ENCODE measurements at places on chromosomes 3 and 15.

DNA sequence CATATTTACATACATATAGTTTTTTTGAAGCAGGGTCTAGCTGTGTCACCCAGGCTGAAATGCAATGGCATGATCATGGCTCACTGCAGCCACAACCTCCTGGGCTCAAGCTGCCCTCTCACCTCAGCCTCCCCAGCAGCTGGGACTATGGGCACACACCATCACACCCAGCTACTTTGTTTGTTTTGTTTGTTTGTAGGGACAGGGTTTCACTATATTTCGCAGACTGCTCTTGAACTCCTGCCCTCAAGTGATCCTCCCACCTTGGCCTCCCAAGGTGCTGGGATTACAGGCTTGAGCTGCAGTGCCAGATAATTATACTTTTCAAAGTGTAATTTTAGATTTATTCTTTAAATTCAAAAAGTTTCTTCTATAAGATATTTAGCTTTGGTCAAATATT is 10.2 kb downstream of the GTF2A2 start:
- no peak for DNase-seq

DNA sequence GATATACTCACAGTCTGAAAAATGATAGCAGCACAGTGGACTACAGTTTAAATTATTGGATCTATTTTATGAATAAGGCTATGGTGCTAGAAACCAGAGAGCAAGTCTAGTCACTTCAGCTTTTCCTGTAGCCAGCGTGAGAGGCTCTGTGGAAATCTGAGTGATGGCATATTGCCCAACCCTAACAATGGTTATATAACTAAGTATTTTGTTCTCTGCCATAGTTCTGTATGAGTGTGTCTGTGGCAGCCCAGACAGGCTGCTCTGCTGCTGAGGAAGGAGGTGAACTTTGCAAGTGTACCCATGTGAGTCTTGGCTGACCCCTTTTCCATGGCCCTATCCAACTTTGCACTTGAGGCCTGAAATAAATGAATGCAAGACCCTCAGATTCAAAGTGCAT is 105.7 kb downstream of the LRTM1 start:
- DNase-seq: peak; percentile 39

GRCh38 chr3:138065949-138066348 is 49.5 kb downstream of the DZIP1L start:
- no peak for DNase-seq

GRCh38 chr3:149363053-149363452 is 14.4 kb downstream of the TM4SF1 start:
- no peak for DNase-seq

DNA sequence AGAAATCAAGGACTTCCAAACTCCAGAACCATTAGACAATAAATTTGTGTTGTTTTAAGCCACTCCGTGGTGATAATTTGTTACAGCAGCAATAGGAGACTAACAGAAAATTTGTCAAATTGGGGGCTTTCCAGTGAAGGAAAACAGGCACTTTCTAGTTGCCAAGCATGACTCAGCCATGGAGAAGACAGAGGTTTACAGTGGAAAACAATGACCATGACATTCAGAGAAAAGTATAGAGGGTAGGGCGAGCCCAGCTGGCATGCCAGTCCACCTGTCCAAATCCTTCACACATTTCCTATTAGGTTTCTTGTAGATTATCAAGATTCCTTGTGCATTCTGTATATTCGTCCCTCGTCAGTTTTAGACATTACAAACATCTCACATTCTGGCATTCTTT is 24.9 kb downstream of the SLCO2A1 start:
- no peak for DNase-seq

GRCh38 chr3:122188737-122189136 is 5.3 kb downstream of the CASR start:
- peak; percentile 24 for DNase-seq

- DNase-seq: peak; percentile 26
These were observed 14.1 kb upstream of the SLC35G2 start for GRCh38 chr3:136804813-136805212.

DNA sequence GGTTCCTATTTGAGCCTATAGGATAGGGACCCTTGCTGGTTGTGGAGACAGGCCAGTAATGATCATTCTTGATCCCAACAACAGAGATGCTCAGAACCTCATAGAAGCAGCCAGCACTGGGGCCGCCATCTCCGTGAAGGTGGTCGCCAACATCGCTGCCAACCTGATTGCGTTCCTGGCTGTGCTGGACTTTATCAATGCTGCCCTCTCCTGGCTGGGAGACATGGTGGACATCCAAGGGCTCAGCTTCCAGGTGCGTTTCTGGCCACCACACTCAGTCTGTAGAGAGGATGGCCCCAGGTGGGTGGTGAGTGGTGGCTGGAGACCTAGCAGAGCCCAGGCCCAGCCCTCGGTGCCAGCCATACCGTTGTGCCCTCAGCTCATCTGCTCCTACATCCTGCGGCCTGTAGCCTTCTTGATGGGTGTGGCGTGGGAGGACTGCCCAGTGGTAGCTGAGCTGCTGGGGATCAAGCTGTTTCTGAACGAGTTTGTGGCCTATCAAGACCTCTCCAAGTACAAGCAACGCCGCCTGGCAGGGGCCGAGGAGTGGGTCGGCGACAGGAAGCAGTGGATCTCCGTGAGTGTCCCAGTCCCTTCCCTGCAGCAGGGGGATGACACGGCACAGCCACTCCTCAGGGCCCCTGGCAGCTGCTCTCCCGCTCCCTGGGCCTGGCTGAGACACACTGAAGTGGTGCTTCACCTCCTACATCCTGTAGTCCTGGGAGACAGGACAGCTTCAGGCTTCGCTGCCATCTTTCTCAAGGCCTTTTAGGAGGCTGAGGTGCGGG is 46.5 kb upstream of the PDE8A start:
- DNase-seq: no peak

GRCh38 chr15:42528970-42529369 is 19.6 kb downstream of the LRRC57 start:
- no peak for DNase-seq

- DNase-seq: peak; percentile 7
These were observed 108.4 kb upstream of the TUSC7 start for GRCh38 chr3:116601206-116601605.

GRCh38 chr15:28086175-28086703 is 12.9 kb downstream of the OCA2 start:
- no peak for DNase-seq

GRCh38 chr15:39890621-39891020 is 29.4 kb downstream of the GPR176 start:
- DNase-seq: peak; percentile 23

DNA sequence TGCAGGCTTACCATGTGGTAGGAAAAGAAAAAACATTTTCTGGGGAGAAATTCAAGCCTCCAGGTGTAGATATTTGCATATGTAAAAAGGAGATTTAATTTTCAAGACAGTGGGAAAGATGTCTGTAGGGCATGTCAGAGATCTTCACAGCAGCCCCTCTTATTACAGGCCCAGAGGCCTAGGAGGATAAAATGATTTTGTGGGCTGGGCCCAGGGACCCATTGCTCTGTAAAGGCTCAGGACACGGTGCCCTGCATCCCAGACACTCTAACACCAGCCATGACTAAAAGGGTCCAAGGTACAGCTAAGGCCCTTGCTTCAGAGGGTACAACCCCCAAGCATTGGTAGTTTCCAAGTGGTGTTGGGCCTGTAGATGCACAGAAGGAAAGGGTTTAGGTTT is 680.1 kb downstream of the IGSF11 start:
- no peak for DNase-seq

DNA sequence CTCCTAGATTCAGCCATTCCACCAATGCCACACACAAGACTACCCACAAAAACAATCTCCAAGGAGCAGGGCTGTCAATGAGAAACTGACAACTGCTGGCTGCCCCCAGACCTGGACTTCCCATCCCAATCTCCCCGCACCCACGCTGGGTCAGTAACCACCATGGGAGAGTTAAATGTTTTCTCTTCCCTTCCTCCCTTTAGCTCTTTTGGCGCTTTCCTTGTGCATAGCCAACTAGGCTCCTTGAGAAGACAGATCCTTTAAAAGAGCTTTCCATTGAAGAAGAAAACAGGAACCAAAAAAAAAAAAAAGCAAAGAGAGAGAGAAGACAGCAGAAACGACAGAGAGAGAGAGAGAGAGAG is 8.3 kb downstream of the BCL6 start:
- DNase-seq: no peak

- DNase-seq: no peak
These were observed 7.3 kb downstream of the TRA2B start for GRCh38 chr3:185930393-185931107.

DNA sequence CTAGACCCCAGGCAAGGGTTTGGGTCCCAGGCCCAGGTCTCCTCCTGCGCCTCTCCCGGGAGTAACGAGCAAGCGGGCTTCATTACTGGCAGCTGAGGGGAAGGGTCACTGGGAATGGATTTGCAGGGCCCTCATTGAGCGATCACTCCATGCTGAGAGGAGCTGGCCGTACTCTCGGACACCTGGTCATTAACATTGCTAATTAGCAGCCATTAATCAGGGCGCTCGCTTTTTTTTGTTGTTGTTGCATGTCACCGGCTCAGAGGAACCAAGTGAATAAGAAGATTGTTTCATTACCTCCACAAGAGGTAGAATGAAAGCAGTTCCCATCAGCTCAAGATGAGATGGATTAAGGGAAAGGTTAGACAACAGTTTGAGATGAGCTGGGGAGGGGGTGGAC is 293.0 kb upstream of the ATP11B start:
- DNase-seq: no peak

- DNase-seq: no peak
These were observed 70.9 kb downstream of the ARMC8 start for GRCh38 chr3:138257986-138258385.

DNA sequence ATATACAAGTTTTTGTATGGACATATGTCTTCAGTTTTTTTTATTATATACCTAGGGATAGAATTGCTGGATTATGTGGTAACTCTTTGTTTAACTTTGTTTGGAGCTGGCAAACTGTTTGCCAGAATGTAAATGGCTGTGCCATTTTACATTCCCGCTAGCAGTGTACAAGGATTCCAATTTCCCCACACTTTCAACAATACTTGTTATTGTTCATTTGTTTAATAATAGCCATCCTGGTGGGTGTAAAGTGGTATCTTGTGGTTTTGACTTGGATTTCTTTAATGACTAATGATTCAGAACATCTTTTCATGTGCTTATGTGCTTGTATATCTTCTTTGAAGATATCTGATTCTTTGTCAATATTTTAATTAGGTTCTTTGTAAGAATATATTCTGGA is 64.4 kb downstream of the ZNF609 start:
- no peak for DNase-seq

GRCh38 chr3:123021996-123022510 is 5.5 kb downstream of the SEMA5B start:
- DNase-seq: no peak

GRCh38 chr3:122942937-122943827 is 84.4 kb downstream of the SEMA5B start:
- DNase-seq: peak; percentile 44

DNA sequence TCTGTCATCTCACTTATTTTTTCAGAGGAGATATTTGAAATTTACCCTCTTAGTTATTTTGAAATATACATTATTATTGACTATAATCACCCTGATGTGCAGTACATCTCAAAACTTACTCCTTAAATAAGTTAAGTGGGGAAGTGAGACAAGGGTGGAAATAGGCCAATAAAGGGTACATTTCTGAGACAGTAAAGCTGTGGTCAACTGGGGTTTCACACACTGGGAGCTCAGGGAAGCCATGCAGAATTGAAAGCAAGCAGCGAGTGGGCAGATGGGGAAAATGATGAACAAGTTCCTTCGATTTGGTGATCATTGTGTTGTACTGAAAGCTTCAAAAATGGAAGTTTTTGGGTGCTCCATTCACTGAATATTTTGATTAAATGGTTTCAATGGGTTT is 21.6 kb upstream of the MOBP start:
- no peak for DNase-seq

- DNase-seq: peak; percentile 41
These were observed 114.7 kb upstream of the ALDH1A3 start for GRCh38 chr15:100764778-100765466.

DNA sequence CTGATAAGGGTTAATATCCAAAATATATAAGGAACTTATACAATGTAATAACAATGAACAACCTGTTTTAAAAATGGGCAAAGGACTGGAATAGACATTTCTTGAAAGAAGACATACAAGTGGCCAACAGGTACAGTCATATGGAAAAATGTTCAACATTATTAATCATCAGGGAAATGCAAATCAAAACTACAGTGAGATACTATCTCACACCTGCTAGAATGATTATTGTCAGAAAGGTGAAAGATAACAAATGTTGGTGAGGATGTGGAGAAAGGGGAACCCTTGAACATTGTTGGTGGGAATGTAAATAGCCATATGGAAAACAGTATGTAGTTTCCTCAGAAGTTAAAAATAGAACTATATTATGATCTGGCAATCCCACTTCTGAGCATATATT is 20.4 kb downstream of the GOLM2 start:
- DNase-seq: no peak

GRCh38 chr3:66038384-66038725 is 363 bp downstream of the MAGI1 start:
- no peak for DNase-seq

GRCh38 chr3:47646362-47646761 is 67.7 kb upstream of the CSPG5 start:
- DNase-seq: no peak

GRCh38 chr3:39707314-39707909 is 102.0 kb upstream of the MYRIP start:
- peak; percentile 38 for DNase-seq

GRCh38 chr3:193095366-193095765 is 145.7 kb upstream of the PLAAT1 start:
- DNase-seq: peak; percentile 73

GRCh38 chr3:155270485-155271342 is 22.8 kb downstream of the STRIT1 start:
- no peak for DNase-seq

All from NCI-H2029 (cell line).